Right lung (tissue), 10 donors: ENCODE measurements at places on chromosomes 16 and 17. TPM values are rescaled to one million over a fixed set of nuclear protein-coding genes. Genes with fewer than 3 reads are reported as not detected.

DNA sequence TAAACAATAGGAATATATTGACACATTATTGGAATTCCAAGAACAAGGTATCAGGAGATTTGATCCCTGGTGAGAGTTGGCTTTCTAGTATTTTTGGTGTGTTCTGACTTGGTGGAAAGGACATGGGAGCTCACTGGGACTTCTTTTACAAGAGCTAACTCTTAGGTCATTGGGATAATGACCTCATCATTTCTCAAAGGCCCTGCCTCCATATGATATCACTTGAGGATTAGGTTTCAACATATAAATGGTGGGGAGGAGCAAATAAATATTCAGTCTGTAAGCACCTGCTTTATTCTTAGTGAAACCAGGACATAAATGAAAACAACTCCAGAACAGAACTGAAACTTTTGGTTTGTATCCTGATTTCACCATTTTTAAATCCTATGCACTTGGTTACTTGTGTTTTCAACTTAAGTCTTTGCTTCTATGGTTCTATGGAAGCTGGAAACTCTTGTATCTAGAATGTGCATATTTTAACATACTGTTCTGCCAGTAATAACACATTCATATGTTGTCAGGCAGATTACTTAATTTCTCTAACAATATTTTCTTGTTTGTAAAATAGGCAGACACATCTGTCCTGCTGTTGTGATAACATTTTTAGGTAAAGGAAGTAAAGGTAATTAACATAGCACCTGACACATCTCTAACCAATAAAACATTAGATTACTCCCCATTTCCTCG, 1527.7 kb upstream of the CDH8 start:
- DNase-seq = no peak

GRCh38 chr16:73547552-73548403, 499.9 kb upstream of the ZFHX3 start:
- no peak for DNase-seq

CETP gene
- polyA plus RNA-seq = 12.3 TPM

PPY gene
- polyA plus RNA-seq = 1.7 TPM
